ENCODE measurements at places on chromosomes 3 and 15. TPM values are rescaled to one million over a fixed set of nuclear protein-coding genes. Genes with fewer than 3 reads are reported as not detected.
A peak's percentile ranks its signal among the peaks of the same experiment; 100 is the strongest.

DNA sequence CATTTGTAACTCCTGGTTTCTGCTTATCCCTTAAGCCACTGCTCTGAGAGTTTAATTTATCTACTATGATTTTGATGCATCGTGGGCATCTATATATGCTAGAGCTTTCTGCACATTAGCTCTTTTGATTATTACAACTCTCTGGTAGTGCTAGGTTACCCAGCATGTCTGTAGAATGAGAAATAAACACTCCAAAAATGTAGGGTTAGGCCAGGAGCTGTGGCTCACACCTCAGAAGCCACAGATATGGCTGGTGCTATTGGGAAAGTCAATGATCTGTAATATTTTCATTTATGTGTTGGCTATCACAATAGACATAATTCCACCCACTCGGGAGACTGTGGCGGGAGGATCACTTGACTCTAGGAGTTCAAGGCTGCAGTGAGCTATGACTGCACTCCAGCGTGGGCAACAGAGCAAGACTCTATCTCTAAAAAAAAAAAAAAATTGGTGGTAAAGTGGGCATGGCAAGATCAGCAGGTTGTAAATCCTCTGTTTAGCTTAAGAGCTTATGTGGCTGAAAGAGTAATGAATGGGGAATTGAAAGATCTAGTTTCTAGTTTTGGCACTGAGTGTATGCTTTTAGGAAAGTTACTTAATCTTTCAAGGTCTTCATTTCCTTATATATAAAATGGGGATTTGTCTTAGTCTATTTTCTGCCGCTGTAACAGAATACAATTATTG, 6.3 kb downstream of the TIGIT start:
- no peaks in the 10 kb centered on the region for H3K4me1 ChIP-seq
- DNase-seq = no peak
- H3K27ac ChIP-seq = peak overlapping the region; percentile 46
- H3K4me3 ChIP-seq = no peak overlapping the region

DNA sequence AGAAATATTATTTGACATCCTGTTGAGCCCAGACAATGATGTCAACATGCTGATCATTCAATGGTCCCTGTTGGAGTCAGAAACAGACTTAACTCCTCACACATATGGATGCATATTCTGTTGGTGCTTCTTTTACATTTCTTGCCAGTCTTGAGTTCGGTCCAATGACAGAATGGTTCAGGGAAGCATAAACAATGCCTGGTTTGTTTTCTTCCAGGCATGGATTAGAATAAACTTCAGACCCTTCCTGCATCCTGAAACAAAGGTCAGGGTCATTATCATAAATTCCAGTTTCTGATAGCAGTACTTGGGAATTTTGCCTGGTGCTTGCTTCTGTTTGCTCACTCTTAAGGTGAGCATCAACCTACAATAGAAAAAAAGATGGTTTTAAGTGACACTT, 33.3 kb downstream of the BTLA start:
- peak overlapping the region; percentile 29 for H3K27ac ChIP-seq
- H3K4me1 ChIP-seq = peaks cover 88% of the 10 kb centered on the region
- no peak for DNase-seq
- no peaks in the 10 kb centered on the region for H3K27me3 ChIP-seq

DNA sequence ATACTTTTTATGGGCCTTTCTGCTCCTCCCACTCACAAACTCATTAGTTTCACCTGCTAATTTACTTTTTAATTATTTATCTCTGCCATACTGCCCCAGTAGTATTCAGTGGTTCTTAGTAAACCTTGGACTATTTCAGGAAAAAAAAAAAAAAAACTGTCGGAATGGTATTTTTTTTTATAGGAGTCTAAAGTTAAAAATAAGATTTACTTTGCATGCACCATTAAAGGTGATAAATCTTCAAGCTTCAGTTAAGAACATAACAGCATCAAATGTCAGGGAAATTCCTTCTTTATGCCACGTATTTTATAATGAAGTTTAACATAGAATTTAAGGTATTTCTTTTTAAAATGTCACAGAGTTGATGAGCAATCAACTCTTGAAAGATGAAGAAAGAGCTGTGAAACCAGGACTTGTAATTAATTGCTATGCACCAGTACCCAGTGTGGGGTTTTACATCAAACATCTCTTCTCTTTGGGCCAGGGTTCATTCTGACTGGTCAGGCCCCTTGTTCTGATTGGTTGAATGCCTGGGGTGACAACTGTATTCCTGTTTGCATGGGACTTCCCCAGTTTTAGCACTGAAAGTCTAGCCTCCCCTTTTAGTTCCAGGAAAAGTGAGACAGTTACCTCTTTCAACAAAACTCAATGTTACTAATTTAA, 40.3 kb upstream of the PTPRG start:
- no peaks in the 10 kb centered on the region for H3K36me3 ChIP-seq
- H3K27me3 ChIP-seq = peaks cover 6% of the 10 kb centered on the region
- H3K4me1 ChIP-seq = peaks cover 3% of the 10 kb centered on the region
- no peak for DNase-seq
- no peak overlapping the region for H3K4me3 ChIP-seq
- H3K27ac ChIP-seq = no peak overlapping the region

GRCh38 chr15:48515500-48515899, 130.0 kb downstream of the FBN1 start:
- no peaks in the 10 kb centered on the region for H3K27me3 ChIP-seq
- no peaks in the 10 kb centered on the region for H3K36me3 ChIP-seq
- no peak for DNase-seq
- H3K27ac ChIP-seq = no peak overlapping the region
- H3K4me3 ChIP-seq = no peak overlapping the region
- H3K4me1 ChIP-seq = no peaks in the 10 kb centered on the region

- peaks cover 8% of the 10 kb centered on the region for H3K27me3 ChIP-seq
- no peak for DNase-seq
- no peak overlapping the region for H3K4me3 ChIP-seq
- H3K4me1 ChIP-seq = peaks cover 1% of the 10 kb centered on the region
- no peak overlapping the region for H3K27ac ChIP-seq
Measured at GRCh38 chr3:194079702-194080172, 56.2 kb upstream of the HES1 start.

DNA sequence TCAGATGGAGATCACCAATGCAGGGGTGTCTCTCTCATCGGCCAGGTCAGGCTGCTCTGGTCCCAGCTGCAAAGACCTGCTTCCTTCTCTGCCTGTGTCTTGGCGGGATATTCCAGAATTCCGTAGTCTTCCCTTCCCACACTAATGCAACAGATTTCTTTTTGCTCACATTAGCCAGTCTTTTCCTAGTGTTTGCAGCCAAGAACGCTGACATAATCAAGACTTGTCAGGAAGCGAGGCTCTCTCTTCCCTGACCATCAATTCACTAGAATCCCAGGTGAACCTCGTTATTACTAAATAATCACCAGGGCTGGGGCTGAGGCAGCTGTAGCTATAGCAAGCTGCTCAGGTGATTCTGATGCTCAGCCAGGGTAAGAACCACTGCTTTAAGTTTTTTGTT, 43.2 kb upstream of the ACKR4 start:
- H3K36me3 ChIP-seq = peaks cover 21% of the 10 kb centered on the region
- peaks cover 19% of the 10 kb centered on the region for H3K4me1 ChIP-seq
- H3K4me3 ChIP-seq = no peak overlapping the region
- H3K27ac ChIP-seq = no peak overlapping the region
- H3K27me3 ChIP-seq = no peaks in the 10 kb centered on the region
- DNase-seq = no peak

- H3K27me3 ChIP-seq = no peaks in the 10 kb centered on the region
- no peaks in the 10 kb centered on the region for H3K36me3 ChIP-seq
- DNase-seq = no peak
- H3K27ac ChIP-seq = no peak overlapping the region
Measured at GRCh38 chr3:162077108-162077507, 580.5 kb downstream of the OTOL1 start.

DNA sequence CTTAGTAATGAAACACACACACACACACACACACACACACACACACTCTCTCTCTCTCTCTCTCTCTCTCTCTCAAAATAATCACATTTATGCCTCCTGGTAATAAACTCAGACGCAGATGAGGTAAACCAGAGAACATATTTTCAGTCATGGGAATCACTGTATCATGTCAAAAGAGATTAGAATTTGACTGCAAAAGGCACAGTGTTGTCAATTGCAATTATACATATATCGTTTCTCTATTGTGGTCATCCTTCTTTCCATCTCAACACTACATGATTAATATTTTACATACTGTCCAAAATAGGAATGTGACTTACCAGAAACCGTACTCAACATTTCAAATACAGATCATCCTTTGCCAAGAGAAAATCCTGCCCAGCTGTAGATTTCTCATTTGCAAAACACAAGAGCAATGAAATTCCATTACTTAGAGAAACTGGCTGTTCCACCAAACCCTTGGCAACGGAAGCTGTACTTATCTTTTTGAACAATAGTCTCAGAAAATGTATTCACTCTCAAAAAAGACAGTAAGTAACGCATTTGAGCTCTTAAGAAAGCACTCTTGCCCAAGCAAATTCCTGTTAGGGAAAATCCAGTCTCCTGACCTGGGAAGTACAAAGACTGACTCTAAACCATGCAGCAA, 24.3 kb downstream of the PDZRN3 start:
- no peak for DNase-seq
- no peaks in the 10 kb centered on the region for H3K4me1 ChIP-seq
- H3K36me3 ChIP-seq = no peaks in the 10 kb centered on the region
- H3K4me3 ChIP-seq = no peak overlapping the region

GRCh38 chr15:29589416-29589815, 232.9 kb downstream of the TJP1 start:
- no peak overlapping the region for H3K4me3 ChIP-seq
- no peaks in the 10 kb centered on the region for H3K4me1 ChIP-seq
- peaks cover 53% of the 10 kb centered on the region for H3K27me3 ChIP-seq
- DNase-seq = no peak
- H3K36me3 ChIP-seq = peaks cover 2% of the 10 kb centered on the region

DNA sequence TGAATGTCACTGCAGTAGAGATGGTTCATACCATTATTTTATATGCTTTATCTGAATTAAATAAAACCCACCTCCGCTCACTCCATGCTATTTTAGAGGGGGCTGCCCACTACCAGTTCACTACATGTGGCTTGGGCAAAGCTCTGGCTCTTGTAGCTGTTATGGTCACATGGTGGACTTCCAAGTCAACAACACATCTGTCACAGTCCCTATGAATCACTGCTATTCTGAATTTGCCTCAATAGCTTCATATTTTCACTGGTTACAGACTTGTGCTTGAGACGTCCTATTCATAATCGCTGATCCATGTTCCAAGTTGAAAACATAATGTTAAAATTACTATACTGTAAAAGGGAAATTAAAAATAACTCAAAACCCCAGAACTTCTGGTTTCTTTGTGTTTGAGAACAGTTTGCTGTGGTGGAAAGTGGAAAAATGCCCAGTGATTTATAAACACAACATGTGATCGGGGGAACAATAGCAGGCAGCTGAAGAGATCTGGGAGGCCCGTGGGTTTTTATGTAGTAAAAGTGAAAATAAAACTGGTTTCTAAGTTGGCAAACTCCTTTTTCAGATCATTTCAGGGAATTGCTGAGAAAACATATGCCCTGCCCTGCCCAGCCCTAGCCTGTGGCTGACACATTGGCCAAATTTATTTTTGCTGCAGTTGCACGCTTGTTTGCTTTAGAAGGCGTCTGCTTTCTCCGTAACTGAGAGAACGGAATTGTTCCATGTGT, 128.8 kb upstream of the PRR23C start:
- no peak overlapping the region for H3K4me3 ChIP-seq
- no peaks in the 10 kb centered on the region for H3K4me1 ChIP-seq
- no peak for DNase-seq
- peaks cover 9% of the 10 kb centered on the region for H3K27me3 ChIP-seq

Gene UPK1B
- total RNA-seq = not detected

Gene MYRIP
- not detected for total RNA-seq

Gene KLHL40
- total RNA-seq = not detected
